ENCODE measurements at places on chromosomes 1 and 21. TPM values are rescaled to one million over a fixed set of nuclear protein-coding genes. Genes with fewer than 3 reads are reported as not detected.

DNA sequence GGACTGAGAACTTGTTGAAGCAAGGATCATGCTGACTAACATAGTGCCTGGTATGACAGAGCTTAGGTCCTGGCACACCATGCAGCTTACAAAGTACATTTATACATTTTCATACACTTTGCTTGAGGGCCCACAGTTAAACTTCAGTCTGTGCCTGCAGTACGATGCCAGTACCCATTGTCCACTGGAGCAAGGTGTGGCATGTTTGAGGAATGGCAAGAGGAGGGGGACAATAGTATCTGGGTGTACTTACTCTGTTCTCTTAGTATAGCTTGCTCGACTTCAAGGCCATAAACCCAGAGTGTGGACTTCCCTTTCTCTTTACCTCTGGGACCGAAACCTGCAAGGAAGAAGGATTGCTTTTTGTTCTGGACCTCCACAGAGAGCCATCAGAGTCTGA lies 6.8 kb upstream of the YBX1 start:
- DNase-seq: no peak
- peaks cover 11% of the 10 kb centered on the region for H3K36me3 ChIP-seq
- no peak overlapping the region for H3K4me3 ChIP-seq
- peaks cover 4% of the 10 kb centered on the region for H3K4me1 ChIP-seq
- H3K27me3 ChIP-seq: no peaks in the 10 kb centered on the region

- H3K36me3 ChIP-seq: no peaks in the 10 kb centered on the region
- H3K4me1 ChIP-seq: no peaks in the 10 kb centered on the region
- H3K27me3 ChIP-seq: no peaks in the 10 kb centered on the region
These were observed 192.4 kb downstream of the PTGER3 start for GRCh38 chr1:70855203-70855602.

DNA sequence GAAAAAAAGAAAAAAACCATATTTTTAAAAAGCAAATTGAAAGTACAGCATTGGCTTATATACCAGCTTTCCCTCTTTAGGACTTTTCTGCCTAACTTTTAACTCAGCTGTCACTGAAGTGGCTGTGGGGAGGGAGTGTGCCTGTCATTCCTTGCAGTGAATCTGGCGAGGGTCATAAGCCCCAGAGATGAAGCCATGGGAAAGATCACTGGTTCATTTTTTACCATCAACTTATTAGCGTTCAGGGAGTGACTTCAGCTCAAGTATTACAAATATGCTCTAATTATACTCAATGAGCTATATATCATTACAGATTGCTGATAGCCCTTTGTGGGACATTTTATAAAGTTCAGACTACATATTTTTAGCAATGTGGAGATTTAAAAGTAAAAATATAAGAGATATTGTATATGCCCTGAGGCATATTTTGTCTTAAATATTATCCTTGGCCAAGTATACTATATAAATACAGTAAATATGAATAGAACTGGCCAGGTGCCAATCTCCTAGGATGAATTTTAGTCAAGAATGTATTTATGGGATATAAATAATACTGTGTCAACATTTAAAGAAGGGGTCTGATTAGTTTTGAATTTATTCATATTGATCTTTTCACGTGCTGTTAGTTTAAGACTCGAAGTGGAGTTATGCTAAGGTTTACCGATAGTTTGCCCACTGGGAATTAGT lies 4.4 kb downstream of the TGFB2 start:
- DNase-seq: no peak
- H3K36me3 ChIP-seq: no peaks in the 10 kb centered on the region
- H3K4me1 ChIP-seq: peaks cover 6% of the 10 kb centered on the region
- no peak overlapping the region for H3K27ac ChIP-seq

GRCh38 chr1:179369751-179370341 lies 4.1 kb downstream of the AXDND1 start:
- peak; percentile 33 for DNase-seq
- no peaks in the 10 kb centered on the region for H3K36me3 ChIP-seq
- no peak overlapping the region for H3K4me3 ChIP-seq
- no peak overlapping the region for H3K27ac ChIP-seq
- H3K27me3 ChIP-seq: 0 out of 2 replicates have a peak, but pooled peaks cover 2% of the 10 kb centered on the region
- no peaks in the 10 kb centered on the region for H3K4me1 ChIP-seq

GRCh38 chr1:100670083-100670482 lies 49.5 kb upstream of the VCAM1 start:
- H3K36me3 ChIP-seq: no peaks in the 10 kb centered on the region
- no peak for DNase-seq
- H3K4me1 ChIP-seq: no peaks in the 10 kb centered on the region

- no peak overlapping the region for H3K4me3 ChIP-seq
- DNase-seq: peak; percentile 49
- no peaks in the 10 kb centered on the region for H3K27me3 ChIP-seq
- H3K36me3 ChIP-seq: no peaks in the 10 kb centered on the region
These were observed 6.2 kb downstream of the KCNK1 start for GRCh38 chr1:233620065-233620464.

DNA sequence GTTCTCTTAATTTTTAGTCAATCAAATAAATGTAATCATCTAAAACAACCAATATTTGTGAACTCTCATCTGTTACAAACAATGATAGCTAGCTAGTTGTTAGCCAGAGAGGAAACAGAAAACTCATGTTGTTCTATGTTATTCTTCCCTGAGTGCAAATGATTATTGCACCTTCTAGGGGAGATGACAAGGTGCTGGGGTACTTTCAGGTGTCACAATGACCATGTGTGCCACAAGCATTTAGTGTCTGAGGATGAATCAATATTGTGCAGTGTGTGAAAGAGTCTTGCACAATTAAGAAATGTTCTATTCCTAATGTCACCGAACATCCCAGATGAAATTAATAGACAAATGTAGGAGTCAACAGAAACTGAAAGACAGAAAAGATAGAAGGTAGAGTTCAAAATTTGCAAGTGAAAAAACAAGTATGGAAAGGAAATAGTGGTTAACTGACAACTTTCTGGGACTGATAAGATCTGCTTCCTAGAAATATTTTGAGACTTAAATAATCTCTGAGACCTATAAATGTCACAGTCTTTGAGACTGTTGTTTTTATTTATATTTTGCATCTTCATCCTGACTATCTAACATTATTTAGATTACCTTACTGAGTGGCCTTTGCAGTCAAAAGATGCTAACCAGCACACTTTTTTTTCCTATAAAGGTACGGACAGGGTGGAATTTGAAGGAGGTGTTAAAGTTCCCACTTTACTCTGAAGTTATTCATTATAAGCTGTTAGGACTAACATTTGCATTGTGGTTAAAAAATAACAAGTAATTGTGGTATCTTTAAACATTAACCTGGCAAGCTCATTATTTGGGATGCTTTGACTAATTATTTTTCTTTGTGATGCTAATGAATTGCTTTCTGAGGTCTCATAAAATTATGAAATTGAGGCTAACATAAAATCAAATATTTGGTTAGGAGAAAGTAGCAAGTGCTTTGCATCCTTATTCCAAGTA lies 21.6 kb upstream of the DPYD start:
- DNase-seq: no peak
- no peaks in the 10 kb centered on the region for H3K36me3 ChIP-seq

GRCh38 chr1:230072866-230073265 lies 5.8 kb downstream of the GALNT2 start:
- no peaks in the 10 kb centered on the region for H3K4me1 ChIP-seq
- 0 out of 2 replicates have a peak, but pooled peaks cover 6% of the 10 kb centered on the region for H3K36me3 ChIP-seq
- H3K27ac ChIP-seq: no peak overlapping the region
- no peak for DNase-seq
- no peak overlapping the region for H3K4me3 ChIP-seq

GRCh38 chr1:169941982-169942830 lies 48.5 kb upstream of the SCYL3 start:
- no peak overlapping the region for H3K4me3 ChIP-seq
- no peak for DNase-seq
- no peaks in the 10 kb centered on the region for H3K27me3 ChIP-seq
- H3K27ac ChIP-seq: no peak overlapping the region
- peaks cover 7% of the 10 kb centered on the region for H3K36me3 ChIP-seq
- H3K4me1 ChIP-seq: no peaks in the 10 kb centered on the region

- DNase-seq: no peak
- no peak overlapping the region for H3K27ac ChIP-seq
- peaks cover 3% of the 10 kb centered on the region for H3K27me3 ChIP-seq
- H3K36me3 ChIP-seq: no peaks in the 10 kb centered on the region
These were observed 210.4 kb upstream of the CSF3R start for GRCh38 chr1:36693161-36693525.

GRCh38 chr1:19220080-19220846 lies 10.2 kb upstream of the UBR4 start:
- no peak for DNase-seq
- no peaks in the 10 kb centered on the region for H3K4me1 ChIP-seq
- H3K27ac ChIP-seq: peak overlapping the region; percentile 22
- peaks cover 27% of the 10 kb centered on the region for H3K36me3 ChIP-seq
- no peaks in the 10 kb centered on the region for H3K27me3 ChIP-seq
- no peak overlapping the region for H3K4me3 ChIP-seq

- no peak overlapping the region for H3K27ac ChIP-seq
- H3K27me3 ChIP-seq: no peaks in the 10 kb centered on the region
- H3K4me3 ChIP-seq: no peak overlapping the region
- H3K36me3 ChIP-seq: no peaks in the 10 kb centered on the region
These were observed 38.2 kb downstream of the NMNAT2 start for GRCh38 chr1:183379951-183380350.

DNA sequence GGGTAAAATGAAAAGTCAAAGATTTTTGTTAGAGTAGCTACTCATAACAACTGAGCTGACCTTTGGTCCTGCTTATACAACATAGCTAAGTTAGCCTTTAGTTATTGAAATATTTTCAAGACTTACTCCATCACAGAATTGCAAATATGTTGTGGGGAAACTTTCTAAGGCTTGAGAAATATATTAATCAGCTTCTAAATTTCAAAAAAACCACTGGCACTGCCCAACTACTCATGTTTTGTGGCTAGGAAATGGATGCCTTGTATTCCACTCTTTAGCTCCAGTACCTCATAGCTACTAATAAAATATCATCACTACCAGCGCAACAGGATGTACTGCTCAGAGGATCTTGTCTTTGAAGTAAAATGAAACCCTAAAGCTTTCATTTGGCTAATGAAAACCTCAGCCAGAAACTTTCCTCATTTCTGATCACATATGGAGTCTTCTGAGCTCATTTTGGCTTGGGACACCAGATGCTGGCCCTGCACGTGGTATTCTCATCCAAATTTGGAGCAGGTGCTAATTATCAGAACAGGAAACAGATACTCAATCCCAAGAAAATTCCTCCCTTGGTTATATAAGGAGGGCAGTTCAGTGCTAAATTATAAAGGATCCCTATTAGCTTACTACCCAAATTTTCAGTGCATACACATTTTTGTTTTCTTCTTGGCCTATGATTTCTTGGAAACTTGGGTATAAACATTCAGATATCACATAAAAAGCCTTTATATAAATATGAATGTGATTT lies 690.7 kb downstream of the ADGRL2 start:
- H3K27ac ChIP-seq: no peak overlapping the region
- no peaks in the 10 kb centered on the region for H3K36me3 ChIP-seq
- no peak overlapping the region for H3K4me3 ChIP-seq
- no peaks in the 10 kb centered on the region for H3K4me1 ChIP-seq
- H3K27me3 ChIP-seq: no peaks in the 10 kb centered on the region
- no peak for DNase-seq

GRCh38 chr1:173444757-173445156 lies 32.4 kb upstream of the PRDX6 start:
- no peak for DNase-seq
- H3K27me3 ChIP-seq: no peaks in the 10 kb centered on the region
- peaks cover 18% of the 10 kb centered on the region for H3K4me1 ChIP-seq
- H3K4me3 ChIP-seq: no peak overlapping the region

DNA sequence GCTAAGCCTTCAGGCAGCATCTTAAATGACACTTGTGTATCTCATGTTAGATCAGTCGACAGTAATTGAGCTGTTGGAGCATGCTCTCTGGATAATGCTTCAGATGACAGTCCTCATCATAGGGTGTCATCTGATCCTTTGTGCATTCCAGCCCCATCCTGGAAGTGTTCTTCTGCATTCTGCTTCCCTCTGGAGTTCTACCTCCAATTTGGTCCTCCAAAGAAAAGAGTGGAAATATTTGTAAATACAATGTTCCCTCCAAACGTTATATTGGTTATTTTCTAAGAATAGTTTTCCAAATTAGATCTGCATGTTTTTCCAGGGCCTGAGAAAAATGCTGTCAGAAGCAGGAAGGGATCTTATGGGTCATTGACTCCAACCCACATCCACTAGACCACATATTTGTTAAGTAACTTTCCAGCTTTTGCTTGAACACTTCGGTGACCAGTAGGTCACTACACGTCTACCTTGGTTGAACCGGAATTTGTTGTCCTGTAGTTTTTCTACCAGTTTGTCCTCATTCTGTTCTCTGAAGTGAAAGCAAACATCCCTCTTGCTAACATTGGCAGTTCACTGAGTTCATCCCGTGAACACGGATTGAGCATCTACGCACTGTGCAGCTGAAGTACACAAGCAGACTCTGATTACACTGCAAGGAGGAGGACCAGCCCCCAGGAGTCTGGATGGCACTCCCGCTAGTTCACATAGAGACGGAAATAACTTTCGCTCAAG lies 136.0 kb downstream of the TLR5 start:
- no peaks in the 10 kb centered on the region for H3K36me3 ChIP-seq
- H3K4me3 ChIP-seq: no peak overlapping the region
- H3K27me3 ChIP-seq: no peaks in the 10 kb centered on the region
- no peak overlapping the region for H3K27ac ChIP-seq
- no peak for DNase-seq

GRCh38 chr1:43199093-43199726 lies 27.1 kb downstream of the CFAP57 start:
- H3K4me1 ChIP-seq: peaks cover 17% of the 10 kb centered on the region
- H3K36me3 ChIP-seq: no peaks in the 10 kb centered on the region
- DNase-seq: peak; percentile 88

GRCh38 chr1:89907727-89908212 lies 86.9 kb downstream of the LRRC8D start:
- no peaks in the 10 kb centered on the region for H3K36me3 ChIP-seq
- peaks cover 29% of the 10 kb centered on the region for H3K4me1 ChIP-seq
- no peak for DNase-seq
- peak overlapping the region; percentile 67 for H3K27ac ChIP-seq

GRCh38 chr1:166944186-166944967 lies 31.0 kb downstream of the ILDR2 start:
- DNase-seq: no peak

GRCh38 chr21:30829659-30830058 lies at the start of gene KRTAP7-1:
Gene KRTAP7-1 (minus strand): TSS chr21:30829759. CDS start chr21:30829698, 61 bp downstream.
- no peak within 1 kb of the TSS for H3K4me3 ChIP-seq
- no peaks in the 10 kb centered on the region for H3K27me3 ChIP-seq
- H3K4me1 ChIP-seq: no peaks in the 10 kb centered on the region
- no peaks in the 10 kb centered on the region for H3K36me3 ChIP-seq

GRCh38 chr1:202615501-202616354 lies 94.5 kb downstream of the SYT2 start:
- DNase-seq: peak; percentile 70
- H3K4me1 ChIP-seq: peaks cover 40% of the 10 kb centered on the region
- H3K27ac ChIP-seq: peak overlapping the region; percentile 72
- H3K4me3 ChIP-seq: peak overlapping the region; percentile 42
- H3K36me3 ChIP-seq: no peaks in the 10 kb centered on the region

Gene AQP10
- not detected for polyA plus RNA-seq

Gene CYP2J2
- polyA plus RNA-seq: not detected

Gene CXADR
- 0.74 TPM for polyA plus RNA-seq

Gene ACOT11
- 0.58 TPM for polyA plus RNA-seq

Gene PLA2G5
- polyA plus RNA-seq: not detected

Gene MASP2
- polyA plus RNA-seq: 0.35 TPM

Gene OR4F16
- polyA plus RNA-seq: not detected

Gene TAL1
- not detected for polyA plus RNA-seq

Data from GM12878 (cell line).